ENCODE measurements at places on chromosomes 4 and X.

DNA sequence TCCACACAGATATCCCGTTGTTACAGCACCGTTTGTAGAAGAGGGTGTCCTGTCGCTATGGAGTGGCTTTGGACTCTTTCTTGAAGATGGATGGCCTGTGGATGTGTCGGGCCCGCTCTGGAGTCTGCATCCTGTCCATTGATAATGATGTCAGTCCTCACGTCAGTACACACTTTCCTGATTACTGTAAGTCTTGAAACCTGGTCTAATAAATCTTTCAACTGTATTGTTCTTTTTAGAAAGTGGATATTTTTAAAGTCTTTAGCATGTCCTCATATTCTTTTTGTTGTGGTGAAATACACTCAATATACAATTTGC, 14.9 kb downstream of the MSANTD1 start:
- no peak for DNase-seq

DNA sequence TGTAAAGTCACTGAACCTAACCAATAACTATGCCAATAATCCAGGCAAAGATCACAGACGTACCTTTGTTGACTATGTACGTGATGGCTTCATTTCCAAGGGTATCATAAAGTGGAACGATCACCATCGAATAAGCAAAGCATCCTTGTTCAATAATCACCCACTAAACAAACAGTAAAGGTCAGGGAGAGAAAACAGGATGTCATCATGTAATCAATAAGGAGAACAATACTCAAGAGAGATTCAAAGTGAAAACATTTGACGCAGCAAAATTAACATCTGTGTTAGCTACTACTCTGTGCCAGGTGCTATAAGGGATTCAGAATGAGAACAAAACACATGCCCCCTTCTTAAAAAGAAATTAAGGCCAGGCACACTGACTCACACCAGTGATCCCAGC, 42.9 kb upstream of the CENPU start:
- no peak for DNase-seq

GRCh38 chrX:37846558-37846933, 825 bp downstream of the DYNLT3 start:
- DNase-seq, result no peak

GRCh38 chr4:82704156-82704555, 94.4 kb downstream of the SCD5 start:
- peak; percentile 58 for DNase-seq

GRCh38 chr4:118741301-118741855, 56.2 kb downstream of the METTL14 start:
- DNase-seq, result no peak

- DNase-seq, result peak; percentile 42
Observed at GRCh38 chr4:185764876-185765275, 47.1 kb downstream of the SORBS2 start.

DNA sequence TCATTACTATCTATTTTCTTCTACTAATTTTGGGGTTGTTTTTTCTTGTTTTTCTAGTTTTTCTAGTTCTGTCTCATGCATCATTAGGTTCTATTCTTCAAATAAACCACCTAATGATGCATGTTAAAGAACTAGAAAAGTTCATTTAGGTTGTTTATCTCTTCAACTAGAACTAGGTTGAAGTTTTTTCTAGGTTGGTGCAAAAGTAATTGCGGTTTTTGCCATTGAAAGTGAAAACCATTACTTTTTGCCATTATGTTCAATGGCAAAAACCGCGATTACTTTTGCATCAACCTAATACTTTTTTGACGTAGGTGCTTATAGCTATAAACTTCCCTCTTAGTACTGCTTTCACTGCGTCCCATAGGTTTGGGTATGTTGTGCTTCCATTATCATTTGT, 64.4 kb upstream of the SLC7A3 start:
- no peak for DNase-seq

- DNase-seq, result no peak
Observed at GRCh38 chr4:40980318-40980883, 230.6 kb downstream of the NSUN7 start.

DNA sequence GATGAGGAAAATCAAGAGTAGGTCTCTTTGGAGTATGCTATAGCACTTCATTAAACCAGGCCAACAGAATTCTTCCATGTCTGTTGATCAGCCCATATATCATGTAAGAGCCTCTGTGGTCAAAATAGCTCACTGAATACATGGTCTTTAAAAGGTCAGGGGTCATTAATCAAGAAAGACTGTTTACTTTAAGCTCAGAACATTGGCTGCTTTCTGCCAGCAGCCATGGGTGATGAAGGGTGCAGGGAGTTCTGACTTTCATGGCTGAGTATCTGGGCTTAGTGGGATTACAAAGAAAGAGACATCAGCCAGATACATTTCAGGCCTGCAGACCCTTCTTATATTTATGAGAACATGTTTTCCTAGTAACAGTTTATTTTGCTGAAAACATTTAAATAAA, 7.1 kb upstream of the C4orf54 start:
- no peak for DNase-seq

GRCh38 chrX:56978172-56978571, 17.2 kb downstream of the SPIN3 start:
- DNase-seq, result peak; percentile 58

DNA sequence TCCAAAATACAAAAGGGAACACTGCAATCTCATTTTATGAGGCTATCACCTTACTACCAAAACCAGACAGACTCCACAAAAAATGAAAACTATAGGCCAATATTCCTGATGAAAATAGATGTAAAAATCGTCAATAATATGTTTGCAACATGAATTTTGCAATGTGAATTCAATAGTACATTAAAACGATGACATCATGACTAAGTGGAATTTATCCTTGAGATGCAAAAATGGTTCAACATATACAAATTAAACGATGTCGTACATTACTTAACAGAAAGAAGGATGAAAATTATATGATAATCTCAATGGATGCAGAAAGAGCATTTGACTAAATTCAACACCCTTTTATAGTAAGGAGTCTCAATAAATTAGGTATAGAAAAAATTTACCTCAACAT, 123.0 kb downstream of the AREG start:
- DNase-seq, result no peak

DNA sequence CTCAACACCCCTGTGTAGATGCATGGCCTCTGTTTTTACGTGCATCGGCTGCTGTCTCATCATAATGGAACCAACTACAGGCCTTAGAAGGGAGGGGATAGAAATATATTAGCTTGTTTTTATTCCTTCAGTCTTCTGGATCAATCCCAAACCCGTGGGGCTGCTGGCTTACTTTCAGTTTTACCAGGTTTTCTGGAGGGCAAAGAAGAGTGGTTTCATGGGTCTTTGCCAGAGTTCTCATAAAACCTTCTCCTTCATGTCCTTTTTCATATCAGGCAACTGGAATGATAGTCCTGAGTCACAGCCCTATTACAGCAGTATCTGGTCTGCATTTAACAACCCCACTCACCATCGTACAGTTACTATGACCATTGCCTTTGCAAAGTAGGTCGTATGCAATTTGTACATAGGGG, 34.6 kb downstream of the PPP2R2C start:
- DNase-seq, result no peak

- no peak for DNase-seq
Observed at GRCh38 chr4:74098427-74098994, 484 bp downstream of the CXCL2 start.

- DNase-seq, result peak; percentile 31
Observed at GRCh38 chr4:163191999-163192398, 25.3 kb upstream of the NAF1 start.

DNA sequence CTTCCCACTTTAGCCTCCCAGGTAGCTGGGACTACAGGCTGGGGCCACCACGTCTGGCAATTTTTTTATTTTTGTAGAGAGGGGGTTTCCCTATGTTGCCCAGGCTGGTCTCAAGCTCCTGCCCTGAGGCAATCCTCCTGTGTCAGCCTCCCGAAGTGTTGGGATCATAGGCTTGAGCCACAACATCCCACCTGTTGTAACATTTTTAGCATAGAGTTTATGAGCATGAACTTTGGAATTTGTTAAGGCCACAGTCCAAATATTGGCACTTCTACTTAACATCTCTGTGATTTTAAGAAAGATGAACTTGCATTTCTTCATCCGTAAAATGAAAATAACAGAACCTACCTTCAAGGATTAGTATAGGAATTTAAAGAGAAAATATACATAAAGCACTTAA, 445.6 kb downstream of the IQCM start:
- no peak for DNase-seq

- no peak for DNase-seq
Observed at GRCh38 chr4:12703036-12703435, 781.1 kb downstream of the RAB28 start.

DNA sequence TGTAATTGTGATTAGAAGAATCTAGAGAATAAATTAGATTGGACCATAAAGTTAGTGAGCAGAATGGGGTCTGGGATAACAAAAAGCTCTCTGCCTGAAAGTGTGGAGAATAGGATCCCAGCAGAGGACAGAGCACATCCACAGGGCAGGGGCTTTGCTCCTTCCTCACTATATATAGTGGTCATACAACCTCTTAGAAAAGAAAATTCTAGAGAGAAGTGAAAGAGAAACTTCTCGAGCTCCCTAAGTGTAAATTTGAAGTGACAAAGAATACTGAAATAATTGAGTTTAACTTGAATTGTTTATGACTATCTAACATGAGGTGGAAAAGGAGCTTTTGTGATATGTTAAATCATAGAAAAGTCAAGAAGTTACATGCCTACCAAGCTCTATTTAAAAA, 14.9 kb downstream of the ADAM29 start:
- DNase-seq, result no peak

- DNase-seq, result no peak
Observed at GRCh38 chr4:1570291-1571164, 113.6 kb downstream of the FAM53A start.

DNA sequence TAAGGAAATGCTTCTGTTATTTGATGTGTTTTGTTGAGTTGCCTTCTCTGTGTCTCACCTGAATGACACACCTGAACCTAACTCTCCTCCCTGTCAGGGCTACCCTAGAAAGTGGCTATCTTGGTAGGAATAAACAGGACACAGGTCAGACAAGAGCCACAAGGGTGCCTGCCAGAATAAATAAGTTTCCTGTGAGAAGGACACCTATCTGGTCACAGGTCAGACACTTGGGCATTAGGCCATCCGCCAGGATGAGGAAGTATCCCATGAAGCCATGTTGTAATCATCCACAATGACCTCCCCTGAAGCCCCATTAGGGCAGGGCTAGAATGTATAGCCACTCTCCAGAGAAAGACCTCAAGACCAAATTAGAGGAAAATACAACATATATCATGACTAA, 318.8 kb downstream of the ZNF674 start:
- DNase-seq, result no peak

GRCh38 chr4:101295691-101296090, 51.6 kb downstream of the PPP3CA start:
- peak; percentile 18 for DNase-seq

- no peak for DNase-seq
Observed at GRCh38 chr4:123356921-123357320, 39.7 kb upstream of the SPRY1 start.

DNA sequence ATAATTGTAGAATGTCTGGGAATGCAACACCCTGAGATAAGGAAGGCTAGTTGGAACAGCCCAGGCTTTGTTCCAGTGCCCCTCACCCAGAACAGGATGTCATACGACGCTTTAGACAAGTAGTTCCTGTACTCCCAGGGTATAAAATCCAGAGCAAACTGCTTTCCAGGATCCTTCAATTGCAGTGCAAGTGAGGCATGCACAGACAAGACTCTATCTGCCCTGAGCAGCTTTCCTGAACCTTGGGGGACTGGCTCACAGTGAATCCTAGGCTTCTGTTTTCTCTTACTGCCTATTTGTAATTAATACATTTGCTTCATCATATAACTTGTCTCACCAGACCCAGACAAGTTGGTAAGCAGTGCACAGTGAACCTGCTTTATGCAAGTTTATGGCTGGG, 48.4 kb upstream of the IL9R start:
- no peak for DNase-seq

- no peak for DNase-seq
Observed at GRCh38 chr4:182465114-182465513, 221.9 kb downstream of the TENM3 start.

DNA sequence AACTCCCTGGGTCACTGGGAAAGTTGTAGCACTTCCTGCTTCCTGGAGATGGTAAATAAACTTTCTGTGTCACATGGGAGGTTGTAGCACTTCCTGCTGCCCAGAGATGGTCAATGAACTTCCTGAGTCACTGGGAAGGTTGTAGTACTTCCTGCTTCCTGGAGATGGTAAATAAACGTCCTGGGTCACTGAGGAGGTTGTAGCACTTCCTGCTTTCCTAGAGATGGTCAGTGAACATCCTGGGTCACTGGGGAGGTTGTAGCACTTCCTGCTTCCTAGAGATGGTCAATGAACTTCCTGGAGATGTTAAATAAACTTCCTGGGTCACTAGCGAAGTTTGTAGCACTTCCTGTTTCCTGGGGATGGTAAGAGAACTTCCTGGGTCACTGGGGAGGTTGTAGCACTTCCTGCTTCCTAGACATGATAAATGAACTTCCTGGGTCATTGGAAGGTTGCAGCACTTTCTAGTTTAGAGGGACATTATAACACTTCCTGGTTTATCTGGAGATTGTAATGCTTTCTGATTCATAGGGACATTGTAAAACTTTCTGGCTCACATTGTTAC, 62.3 kb upstream of the CD99 start:
- no peak for DNase-seq

DNA sequence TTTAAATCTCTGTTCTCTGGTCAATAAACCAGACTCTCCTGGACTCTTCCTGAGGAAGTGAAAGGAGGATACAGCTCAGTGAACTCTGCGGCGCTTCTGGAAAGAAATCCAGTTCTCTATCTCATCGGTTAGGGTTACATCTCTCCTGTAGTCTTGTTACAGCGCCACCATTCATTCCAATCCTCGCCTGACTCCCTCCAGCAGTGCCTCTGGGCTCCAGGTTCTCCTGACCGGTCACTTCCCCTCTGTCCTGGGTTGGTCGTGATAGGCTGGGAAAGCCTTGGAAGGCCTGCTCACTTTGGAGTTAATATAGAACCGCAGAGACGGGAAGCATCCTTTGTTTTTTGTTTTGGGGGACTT, 97.0 kb upstream of the STOX2 start:
- no peak for DNase-seq

DNA sequence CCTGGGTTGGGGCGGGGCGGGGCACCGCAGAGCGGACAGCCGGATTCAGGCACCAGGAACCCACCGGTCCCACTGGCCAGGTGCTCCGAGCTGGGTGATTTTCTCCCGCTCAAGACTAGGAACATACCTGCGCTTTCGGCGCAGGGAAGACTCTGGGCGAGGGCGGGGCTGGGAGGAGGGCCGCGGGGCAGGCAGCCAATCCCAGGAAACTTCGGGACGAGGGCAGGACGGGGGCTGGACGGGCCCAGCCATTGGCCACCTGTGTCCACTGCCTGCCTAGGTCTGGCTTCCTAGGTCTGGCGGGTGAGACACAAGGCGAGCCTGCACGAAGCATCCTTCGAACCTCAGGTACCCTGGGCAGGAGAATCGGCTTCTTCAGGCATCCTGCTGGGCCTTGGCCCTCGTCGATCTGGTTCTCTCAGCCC, 274 bp upstream of the ERVMER34-1 start:
- no peak for DNase-seq
